ENCODE measurements at places on chromosomes 2 and 18.
A peak's percentile ranks its signal among the peaks of the same experiment; 100 is the strongest.

- no peak for DNase-seq
Observed at GRCh38 chr2:173652767-173653431, 298.2 kb downstream of the CDCA7 start.

DNA sequence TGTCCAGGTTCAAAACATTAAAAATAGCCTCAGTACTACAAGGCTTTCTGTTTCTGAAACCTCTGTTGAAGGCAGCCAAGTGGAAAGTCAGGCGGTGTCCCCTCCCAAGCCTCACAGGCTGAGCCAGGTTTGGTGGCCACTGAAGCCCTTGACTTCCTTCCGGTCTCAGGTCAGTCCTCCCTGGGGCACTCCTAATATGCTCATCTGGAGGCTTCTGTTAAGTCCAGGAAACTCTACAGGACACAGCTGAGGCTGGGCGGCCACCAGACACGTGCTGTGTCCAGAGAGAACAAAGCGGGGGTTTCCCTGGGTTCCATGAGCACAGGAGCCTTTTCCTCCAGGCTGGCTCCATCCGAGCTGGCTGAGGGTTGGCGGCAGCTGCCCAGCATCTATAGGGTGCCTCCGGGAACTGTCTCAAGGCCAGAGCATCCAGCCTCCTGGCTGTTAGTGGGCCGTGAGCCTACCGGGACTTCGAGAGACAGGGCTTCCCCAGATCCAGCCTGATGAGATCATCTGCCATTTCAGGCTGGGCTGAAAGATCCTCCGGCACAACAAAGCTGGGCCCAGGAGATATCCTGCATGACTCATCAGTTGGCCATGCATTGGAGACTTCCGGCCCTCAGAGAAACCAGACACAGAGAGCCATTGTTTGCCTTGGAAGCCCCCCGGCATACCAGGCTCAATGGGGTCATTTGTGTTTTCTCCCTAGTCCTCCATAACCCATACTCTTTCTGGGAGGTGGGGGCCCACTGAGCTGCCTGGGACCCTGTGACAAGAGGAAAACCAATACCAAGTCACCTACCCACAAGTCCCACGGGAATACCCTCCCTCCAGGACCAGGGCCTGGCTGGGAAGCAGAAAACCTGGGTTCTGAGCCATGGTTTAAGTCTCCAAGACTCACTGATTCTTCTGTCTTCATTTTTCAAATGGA lies 71.7 kb downstream of the HS1BP3 start:
- peak; percentile 88 for DNase-seq

DNA sequence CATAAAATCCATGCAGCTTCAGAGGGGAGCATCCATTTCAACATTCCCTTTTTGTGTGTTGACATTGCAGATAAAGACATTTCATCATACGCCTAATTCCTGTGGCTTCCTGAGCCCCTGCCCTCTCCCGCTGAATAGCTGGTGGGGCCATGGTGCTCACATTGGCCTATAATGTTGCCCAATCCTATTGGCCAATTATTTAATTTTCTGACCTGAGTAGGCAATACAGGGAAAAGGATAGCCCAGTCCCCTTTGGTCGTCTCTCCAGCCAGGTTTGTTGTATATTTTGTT lies 163.8 kb upstream of the MYCN start:
- no peak for DNase-seq

- DNase-seq = no peak
Observed at GRCh38 chr2:185567940-185568339, 170.7 kb upstream of the FSIP2 start.

- DNase-seq = no peak
Observed at GRCh38 chr2:27164960-27165763, 16.4 kb downstream of the TCF23 start.

DNA sequence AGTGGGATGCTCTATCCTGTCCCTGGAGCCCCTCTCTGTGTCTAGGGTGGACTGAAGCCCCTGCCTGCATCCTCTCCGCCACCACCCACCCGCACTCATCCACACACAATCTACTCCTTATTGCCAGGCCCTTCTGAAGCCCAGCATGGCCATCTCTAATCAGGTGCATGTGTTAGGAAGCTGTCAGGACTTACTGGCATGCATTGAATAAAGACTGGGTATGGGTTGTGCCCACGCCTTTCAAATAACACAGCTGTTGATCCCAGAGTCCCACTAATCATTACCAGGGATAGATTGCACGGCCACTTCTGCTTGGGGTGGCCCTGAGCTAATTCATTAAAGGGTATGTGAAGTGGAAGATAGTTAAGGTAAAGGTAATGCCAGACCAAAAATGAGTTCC lies 88.4 kb downstream of the CABLES1 start:
- DNase-seq = no peak

- no peak for DNase-seq
Observed at GRCh38 chr2:212592695-212593094, 54.1 kb upstream of the ERBB4 start.

- no peak for DNase-seq
Observed at GRCh38 chr2:241708879-241709278, 7.0 kb downstream of the ING5 start.

DNA sequence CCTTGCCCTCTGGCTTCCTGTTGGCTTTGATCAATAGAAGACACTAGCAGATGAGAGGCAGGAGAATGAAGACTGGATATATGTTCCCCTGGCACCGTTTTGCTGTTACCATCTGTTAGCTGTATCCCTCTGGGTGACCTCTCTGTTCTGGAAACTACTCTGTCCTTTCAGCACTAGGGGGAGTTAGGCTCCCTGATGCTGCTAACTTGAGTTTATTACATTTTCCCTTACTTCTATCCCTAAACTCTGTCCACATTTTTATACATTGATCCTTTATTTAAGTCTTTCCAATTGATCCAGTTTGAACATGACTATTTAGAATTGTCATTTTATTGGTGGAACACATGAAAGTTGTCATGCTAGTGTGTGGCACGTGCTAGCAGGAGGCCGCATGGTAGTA lies 1014.3 kb upstream of the CDH2 start:
- DNase-seq = no peak

DNA sequence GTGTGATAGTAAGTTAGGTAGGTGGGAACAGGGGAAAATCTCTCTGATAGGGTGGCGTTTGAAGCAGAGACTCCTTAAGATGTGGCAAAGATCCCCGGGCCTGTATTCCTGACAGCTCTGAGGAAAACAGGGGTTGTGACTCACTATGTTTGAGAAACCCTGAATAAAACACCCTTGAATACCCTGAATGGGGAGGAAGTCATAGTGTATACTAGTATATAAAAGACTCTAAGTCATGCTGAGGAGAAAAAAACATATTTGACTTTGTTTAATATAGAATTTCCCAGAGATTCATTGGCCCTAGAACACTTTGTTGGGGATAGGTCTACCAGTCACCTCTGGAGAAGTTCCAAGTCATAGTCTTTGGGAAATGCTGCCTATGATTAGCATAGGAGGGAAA lies 590.9 kb downstream of the IRS1 start:
- no peak for DNase-seq

GRCh38 chr2:23512778-23513177 lies 127.8 kb downstream of the KLHL29 start:
- DNase-seq = no peak

DNA sequence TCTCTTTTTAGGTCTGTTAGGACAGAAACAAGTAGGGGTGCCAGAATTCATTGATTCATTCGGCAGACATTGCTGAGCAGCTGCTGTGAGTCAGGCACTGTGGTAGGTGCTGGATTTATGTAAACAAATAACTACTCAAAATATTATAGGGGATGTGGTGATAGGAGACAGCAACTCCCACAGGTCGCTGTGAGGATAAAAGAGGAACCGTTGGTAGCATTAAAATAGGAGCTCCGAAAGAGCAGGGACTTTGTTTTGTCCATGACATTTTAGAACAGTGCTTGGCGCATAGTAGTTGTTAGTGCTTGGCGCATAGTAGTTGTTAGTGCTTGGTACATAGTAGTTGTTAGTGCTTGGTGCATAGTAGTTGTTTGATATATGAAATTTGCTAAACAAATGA lies 29.2 kb downstream of the ATP6V1C2 start:
- DNase-seq = no peak

GRCh38 chr18:75538727-75539126 lies 111.2 kb upstream of the SMIM21 start:
- DNase-seq = no peak

DNA sequence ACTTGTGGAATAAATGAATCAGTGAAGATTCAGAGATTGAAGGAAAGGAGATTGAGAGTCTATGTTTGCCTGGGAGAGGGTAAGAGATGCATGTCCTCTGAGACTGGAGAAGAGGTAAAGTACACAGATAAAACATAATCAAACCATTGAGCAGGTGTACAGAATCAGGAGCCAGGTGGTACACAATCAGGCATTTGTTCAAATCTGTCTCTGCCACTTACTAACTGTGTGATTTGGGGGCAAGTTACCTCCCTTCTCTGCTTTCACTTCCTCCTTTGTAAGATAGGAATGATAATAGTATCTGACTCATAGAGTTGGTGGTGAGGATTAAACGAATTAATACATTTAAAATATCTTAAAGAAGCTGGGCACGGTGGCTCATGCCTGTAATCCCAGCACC lies 94.0 kb downstream of the CDK15 start:
- no peak for DNase-seq

DNA sequence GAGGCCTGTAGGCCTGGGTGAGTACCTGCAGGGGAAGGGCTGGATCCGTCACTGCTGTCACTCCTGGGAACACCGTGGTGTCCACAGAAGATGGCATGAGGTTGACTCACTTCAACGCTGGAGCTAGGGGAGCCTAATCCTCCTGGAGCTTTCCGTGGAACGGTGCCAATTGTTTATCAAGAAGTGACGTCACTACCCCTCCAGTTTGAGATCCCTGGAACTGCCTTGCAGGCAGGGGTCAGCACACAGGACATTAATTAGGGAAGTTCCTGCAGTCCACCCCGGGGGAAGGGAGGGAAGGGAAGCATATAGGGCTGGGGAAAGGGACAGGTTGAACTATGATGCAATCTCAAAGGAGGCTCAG lies 408.6 kb downstream of the GALR1 start:
- no peak for DNase-seq

DNA sequence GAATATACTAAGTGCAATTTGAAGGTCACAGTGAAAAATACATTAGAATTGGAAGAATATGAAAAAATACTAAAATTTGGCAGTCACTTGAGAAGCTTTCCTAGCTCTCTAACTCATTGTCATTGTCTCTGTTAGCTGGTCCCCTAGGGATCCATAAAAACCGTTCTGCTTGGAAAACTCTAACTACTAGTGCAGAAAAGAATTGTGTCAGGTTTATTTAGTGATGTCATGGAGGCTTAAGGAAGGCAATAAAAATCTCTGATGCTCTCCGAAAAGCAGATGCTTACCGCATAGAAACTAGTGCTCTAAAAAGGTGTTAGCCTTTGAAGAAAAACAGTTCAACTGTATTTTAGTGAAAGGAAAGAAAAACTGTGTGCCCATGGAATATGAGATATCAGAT lies 150.1 kb upstream of the DLGAP1 start:
- no peak for DNase-seq

- no peak for DNase-seq
Observed at GRCh38 chr2:64029116-64029665, 10.0 kb upstream of the VPS54 start.

- no peak for DNase-seq
Observed at GRCh38 chr2:200861617-200862155, 2.8 kb downstream of the CLK1 start.

DNA sequence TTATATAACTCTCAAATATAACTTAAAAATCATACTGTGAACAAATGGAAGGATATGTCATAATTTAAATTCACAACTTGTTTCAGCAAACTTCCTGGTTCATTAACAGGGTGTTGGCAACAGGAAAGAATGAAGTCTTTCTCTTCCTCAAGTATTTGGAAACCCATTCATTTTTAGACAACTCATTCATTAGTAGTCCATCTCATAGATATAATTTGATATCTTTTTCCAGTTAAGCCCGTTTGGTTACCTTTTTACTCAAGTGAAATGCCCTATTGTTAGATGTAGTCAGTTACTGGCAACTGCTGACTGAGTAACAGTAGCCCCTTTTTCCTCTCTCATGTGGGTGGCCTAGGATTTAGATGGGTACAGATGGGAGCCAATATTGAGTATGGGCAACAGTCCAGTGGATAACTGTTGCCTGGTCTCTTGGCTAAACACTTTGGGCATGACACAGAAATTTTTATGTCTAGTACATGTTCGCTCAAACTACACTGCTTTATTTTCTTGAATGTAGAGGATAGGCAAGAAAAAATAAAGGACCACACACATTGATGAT lies 4.6 kb upstream of the UGP2 start:
- no peak for DNase-seq

DNA sequence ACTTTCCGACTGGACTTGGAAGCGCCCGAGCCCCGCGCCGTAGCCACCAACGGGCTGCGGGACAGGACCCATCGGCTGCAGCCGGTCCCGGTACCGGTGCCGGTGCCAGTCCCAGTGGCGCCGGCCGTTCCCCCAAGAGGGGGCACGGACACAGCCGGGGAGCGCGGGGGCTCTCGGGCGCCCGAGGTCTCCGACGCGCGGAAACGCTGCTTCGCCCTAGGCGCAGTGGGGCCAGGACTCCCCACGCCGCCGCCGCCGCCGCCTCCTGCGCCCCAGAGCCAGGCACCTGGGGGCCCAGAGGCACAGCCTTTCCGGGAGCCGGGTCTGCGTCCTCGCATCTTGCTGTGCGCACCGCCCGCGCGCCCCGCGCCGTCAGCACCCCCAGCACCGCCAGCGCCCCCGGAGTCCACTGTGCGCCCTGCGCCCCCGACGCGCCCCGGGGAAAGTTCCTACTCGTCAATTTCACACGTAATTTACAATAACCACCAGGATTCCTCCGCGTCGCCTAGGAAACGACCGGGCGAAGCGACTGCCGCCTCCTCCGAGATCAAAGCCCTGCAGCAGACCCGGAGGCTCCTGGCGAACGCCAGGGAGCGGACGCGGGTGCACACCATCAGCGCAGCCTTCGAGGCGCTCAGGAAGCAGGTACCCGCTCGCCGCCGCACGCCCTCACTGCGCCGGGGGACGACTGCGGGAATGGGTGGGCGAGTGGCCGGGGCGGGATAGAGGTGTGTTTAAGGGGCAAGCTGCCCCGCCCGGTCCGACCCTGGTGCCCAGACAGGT lies 713 bp downstream of the ATOH8 start:
- DNase-seq = peak; percentile 78

GRCh38 chr2:16642088-16642487 lies 23.5 kb downstream of the CYRIA start:
- DNase-seq = no peak

- DNase-seq = no peak
Observed at GRCh38 chr2:16747257-16747656, 81.6 kb upstream of the CYRIA start.

DNA sequence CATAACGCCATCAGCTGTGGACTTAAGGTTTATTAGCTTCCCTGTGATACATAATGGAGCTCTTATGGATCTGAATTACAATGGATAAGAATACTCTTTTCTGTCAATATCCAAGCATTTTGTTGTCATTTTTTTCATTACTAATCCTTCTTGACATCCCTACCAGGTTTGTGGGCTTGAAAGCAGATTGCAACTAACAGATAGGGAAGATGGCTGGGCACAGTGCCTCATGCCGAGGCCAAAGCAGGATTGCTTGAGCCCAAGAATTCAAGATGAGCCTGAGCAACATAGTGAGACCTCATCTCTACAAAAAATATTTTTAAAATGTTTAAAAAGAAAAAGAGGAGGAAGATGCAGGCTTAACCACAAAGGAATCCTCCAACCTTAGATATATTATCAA lies 42.4 kb downstream of the ASXL2 start:
- DNase-seq = no peak
